ENCODE measurements at places on chromosomes 1 and 21. TPM values are rescaled to one million over a fixed set of nuclear protein-coding genes. Genes with fewer than 3 reads are reported as not detected.

Gene CAP1
- total RNA-seq = 75.5 TPM

Gene CLCA4
- total RNA-seq = not detected

- H3K27ac ChIP-seq = no peak overlapping the region
- no peak for DNase-seq
- peaks cover 4% of the 10 kb centered on the region for H3K4me1 ChIP-seq
- no peaks in the 10 kb centered on the region for H3K27me3 ChIP-seq
These were observed 3.2 kb downstream of the TRIM17 start for GRCh38 chr1:228413241-228414010.

DNA sequence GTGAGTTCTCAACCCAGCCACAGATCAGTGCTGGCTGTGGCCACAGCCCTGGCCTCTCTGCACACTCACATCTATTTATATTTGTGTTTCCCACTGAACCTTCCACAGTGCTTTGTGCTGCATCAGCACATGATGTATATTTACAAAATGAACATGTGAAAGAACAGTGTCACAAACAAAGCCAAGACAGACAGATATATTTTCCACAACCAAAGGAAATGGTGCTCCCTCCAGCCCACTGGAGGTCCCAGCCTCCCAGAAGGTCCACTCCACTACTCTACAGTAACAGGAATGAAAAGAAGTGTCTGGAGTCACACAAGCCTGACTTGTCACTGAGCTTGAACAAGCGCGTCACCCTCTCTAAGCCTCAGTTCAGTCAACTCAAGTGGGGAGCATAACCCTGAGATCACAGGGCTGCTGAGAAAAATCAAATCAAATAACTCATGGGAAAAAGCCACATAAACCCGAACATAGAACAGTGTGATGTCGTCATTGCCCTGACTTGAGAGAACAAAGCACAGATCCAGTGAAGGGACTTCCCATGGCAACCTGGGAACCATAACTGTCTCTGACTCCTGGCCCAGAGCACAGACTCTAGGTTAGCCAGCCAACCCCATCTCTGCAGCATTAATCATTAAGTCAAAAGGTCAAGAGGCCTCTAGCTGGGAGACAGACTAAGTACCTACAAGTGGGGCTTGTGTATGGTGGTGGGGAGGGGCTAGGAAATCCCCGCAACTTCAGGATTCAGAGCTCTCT, 121.2 kb downstream of the TRABD2B start:
- no peaks in the 10 kb centered on the region for H3K27me3 ChIP-seq
- no peaks in the 10 kb centered on the region for H3K36me3 ChIP-seq
- H3K4me3 ChIP-seq = no peak overlapping the region
- peaks cover 53% of the 10 kb centered on the region for H3K4me1 ChIP-seq
- peak overlapping the region; percentile 76 for H3K27ac ChIP-seq

GRCh38 chr1:32256473-32257226, 5.6 kb downstream of the LCK start:
- DNase-seq = no peak
- H3K4me3 ChIP-seq = no peak overlapping the region
- H3K36me3 ChIP-seq = no peaks in the 10 kb centered on the region
- no peaks in the 10 kb centered on the region for H3K27me3 ChIP-seq
- peaks cover 8% of the 10 kb centered on the region for H3K4me1 ChIP-seq
